ENCODE measurements at places on chromosomes 1 and 21.

DNA sequence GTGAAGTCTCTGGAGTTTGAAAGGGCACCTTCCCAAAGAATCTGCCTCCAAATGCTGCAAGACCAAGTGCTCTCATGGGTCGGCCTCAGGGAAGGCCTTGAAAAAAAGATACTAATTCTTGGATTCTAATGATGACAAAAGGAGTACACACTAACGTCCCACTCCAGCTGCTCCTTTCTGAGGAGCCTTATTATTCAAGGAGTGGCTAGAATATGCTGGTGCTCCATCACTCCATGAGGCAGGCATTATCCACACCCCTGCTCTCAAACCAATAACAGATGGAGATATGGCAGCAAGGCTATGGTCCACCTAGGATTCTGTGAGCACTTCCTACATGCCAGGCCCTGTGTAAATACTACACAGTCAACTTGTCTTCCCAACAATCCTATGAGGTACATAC, 54.4 kb downstream of the FAM78B start:
- no peak for DNase-seq

DNA sequence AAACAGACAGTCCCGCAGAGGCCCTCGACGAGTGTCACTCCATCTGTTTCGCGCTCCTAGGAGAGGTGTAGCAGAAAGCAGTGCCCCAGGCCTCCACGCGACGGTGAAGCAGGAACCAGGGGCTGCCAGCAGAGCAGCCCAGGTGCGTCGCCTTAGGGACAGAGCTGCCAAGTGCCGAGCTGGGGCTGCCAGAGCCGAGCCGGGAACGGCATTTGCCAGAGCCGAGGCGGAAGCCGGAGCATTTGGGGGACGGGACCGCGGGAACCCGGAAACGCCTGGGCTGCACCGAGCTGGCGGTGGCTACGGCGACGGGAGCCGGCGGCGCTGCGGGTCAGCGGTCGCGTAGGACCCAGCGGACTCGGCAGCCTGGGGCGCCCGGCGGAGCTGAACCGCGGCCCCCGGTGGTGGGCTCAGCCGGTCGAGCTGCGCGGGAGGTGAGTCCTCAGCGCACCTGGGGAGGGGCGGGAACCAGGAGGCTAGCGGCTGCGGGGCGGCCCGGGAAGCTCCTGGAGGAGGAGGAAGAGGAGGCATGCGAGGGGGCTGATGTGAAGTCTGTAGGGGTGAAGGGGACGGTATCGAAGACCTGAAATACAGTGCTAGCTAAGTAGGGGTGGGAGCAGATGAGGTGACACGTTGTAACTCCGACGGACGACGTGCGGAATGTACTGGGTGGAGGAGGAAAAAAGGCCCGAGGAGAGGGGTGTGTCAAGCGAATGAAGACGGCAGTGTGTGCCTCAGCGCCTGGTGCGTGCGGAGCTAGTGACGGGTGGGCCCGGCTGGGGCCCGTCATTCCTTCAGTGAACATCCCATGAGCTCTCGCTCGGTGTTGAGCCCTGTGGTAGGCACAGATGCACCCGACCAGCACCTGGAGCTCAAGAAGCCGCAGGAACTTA, at the start of gene SLC35A3:
SLC35A3 (plus strand) TSS at position 268 of the 893 bp plus-strand sequence. CDS start 23,559 bp downstream, outside the sequence.
- peak; percentile 41 for DNase-seq

DNA sequence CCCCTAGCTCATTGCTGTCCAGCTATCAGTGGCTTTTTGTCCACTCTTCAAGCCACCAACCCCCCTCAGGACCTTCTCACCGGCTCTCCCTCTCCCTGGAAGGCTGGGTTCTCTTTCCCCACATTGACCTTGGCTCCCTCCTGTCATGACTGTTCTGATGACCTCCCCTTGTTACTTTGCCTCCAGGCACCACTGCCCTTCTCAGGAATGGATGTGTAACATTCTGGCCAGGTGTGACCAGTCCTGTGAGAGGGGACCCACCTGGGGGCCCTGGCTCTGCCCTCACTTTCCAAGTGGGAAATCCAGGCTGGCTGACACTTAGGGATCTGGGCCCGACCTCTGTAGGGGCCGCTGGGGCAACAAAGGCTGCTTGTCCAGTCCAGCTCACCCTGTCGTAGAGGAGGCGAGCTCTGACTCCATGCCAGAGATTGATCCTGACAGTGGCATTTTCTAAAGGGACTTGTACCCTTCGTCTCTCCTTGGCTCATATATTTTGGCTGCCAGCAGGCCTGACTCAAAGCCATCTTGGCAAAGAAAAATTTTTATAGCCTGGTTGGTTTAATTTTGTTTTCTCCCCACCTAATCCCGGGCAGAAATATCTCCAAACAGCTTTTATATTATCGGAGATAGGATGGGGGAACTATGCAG, 37.9 kb upstream of the USP24 start:
- no peak for DNase-seq

- no peak for DNase-seq
These were observed 53.1 kb upstream of the PTCH2 start for GRCh38 chr1:44895919-44896734.

DNA sequence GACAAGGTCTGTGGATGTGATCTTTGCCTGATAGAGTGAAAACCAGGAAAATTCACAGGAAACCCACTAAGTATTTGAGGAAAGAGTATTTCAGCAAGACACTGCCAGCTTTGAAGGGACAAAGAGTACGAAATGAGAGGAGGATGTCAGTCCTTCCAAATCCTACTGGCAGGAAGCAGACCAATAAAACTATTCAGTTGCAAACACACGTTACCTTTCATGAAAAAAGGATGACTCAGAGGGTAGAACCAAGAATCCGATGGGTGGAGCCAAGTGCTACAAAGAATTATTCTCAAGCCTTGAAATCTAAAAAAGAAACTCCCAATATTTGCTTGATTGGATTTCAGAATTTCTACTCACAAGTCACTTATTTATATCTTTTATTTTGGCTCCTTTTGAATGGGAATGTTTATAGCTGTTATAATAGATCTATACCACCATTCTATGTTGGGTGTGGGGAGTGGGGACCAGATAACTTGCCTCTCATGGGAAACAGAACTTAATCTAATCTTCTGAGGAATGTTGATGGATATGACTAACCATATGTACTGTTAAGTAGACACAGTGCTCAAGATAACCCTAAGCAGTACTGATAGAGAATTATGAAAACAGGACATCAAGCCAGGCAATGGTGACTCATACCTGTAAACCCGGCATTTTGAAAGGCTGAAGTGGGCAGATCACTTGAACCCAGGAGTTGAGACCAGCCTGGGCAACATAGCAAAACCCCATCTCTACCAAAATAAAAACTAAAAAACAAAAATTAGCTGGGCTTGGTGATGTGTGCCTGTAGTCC, 19.3 kb upstream of the HEATR1 start:
- no peak for DNase-seq
